Inflammatory macrophage treated with lipopolysaccharide for 4 hours (primary cell): ENCODE measurements at places on chromosomes 6 and 20.

- no peak for DNase-seq
Observed at GRCh38 chr6:34151321-34152041, 5.6 kb upstream of the GRM4 start.

- no peak for DNase-seq
Observed at GRCh38 chr6:15761045-15761502, 98.2 kb upstream of the DTNBP1 start.

DNA sequence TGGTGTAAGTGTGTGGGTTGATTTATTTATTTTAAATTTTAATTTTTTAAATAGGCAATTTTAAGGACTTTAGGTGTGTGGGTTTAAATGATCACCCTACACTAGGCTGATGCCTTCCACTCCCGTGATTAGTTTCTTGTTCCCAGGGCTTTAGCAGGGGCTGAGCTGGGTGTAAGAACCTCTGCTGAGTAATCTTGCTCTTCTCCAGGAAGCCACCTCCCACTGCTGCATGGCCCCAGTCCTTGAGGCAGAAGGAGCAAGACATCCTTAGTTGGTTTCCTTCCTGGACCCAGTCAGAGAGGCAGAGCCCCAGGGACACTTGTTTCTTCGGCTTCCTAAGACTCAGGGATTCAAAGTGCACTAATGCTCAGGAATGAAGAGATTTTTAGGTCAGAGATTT, 19.8 kb upstream of the CDC5L start:
- peak; percentile 60 for DNase-seq

- DNase-seq = no peak
Observed at GRCh38 chr20:63693083-63693732, 3.2 kb upstream of the TNFRSF6B start.
